ENCODE measurements at places on chromosomes 3 and 15. TPM values are rescaled to one million over a fixed set of nuclear protein-coding genes. Genes with fewer than 3 reads are reported as not detected.

GRCh38 chr15:36469311-36469966, 110.0 kb upstream of the CDIN1 start:
- no peak for ATAC-seq

Gene CD200R1
- 2.9 TPM for total RNA-seq

GRCh38 chr3:80192936-80193335, 425.1 kb upstream of the ROBO1 start:
- ATAC-seq, result no peak

GRCh38 chr3:132381348-132381944, 35.9 kb upstream of the DNAJC13 start:
- no peak for ATAC-seq

GRCh38 chr3:122516846-122517360, 2.2 kb upstream of the KPNA1 start:
- no peak for ATAC-seq

GRCh38 chr3:8561370-8561769, 59.7 kb downstream of the LMCD1 start:
- no peak for ATAC-seq

- ATAC-seq, result peak; percentile 85
Measured at GRCh38 chr15:98853161-98853560, 154.4 kb downstream of the PGPEP1L start.

Data from esophagus mucosa (tissue), 1 donor.